Left lobe of liver (tissue), 2 donors: ENCODE measurements at places on chromosomes 2 and 18. TPM values are rescaled to one million over a fixed set of nuclear protein-coding genes. Genes with fewer than 3 reads are reported as not detected.

RBFA gene
- 20.7 TPM for total RNA-seq

DLX1 gene
- not detected for total RNA-seq

CXCR1 gene
- total RNA-seq, result 0.30 TPM

PCARE gene
- total RNA-seq, result not detected

NTSR2 gene
- not detected for total RNA-seq

FRZB gene
- 0.28 TPM for total RNA-seq

RNPEPL1 gene
- total RNA-seq, result 40.6 TPM

ABCB6 gene
- total RNA-seq, result 53.5 TPM

SP140 gene
- 1.2 TPM for total RNA-seq

ALPI gene
- not detected for total RNA-seq

ZNF521 gene
- total RNA-seq, result 1.6 TPM

ANXA4 gene
- 102 TPM for total RNA-seq

CHST9 gene
- total RNA-seq, result 3.1 TPM

ZNF512 gene
- total RNA-seq, result 6.7 TPM

NEB gene
- 0.91 TPM for total RNA-seq

ELOA2 gene
- not detected for total RNA-seq

KCNIP3 gene
- 1.6 TPM for total RNA-seq

PAX3 gene
- total RNA-seq, result not detected

MREG gene
- 6.2 TPM for total RNA-seq

PPP1R7 gene
- 25.6 TPM for total RNA-seq

WDFY1 gene
- total RNA-seq, result 16.4 TPM

C1QL2 gene
- not detected for total RNA-seq

POLE4 gene
- total RNA-seq, result 30.9 TPM

NXPH2 gene
- not detected for total RNA-seq

FHL2 gene
- 5.5 TPM for total RNA-seq

CRYGC gene
- total RNA-seq, result not detected

CCDC68 gene
- total RNA-seq, result 4.6 TPM

CLEC4F gene
- not detected for total RNA-seq

TET3 gene
- 7.3 TPM for total RNA-seq

RDH14 gene
- total RNA-seq, result 12.5 TPM
